ENCODE measurements at places on chromosomes 2 and 18.
A peak's percentile ranks its signal among the peaks of the same experiment; 100 is the strongest.

GRCh38 chr2:55051026-55051866 lies 995 bp upstream of the RTN4 start:
- no peak for DNase-seq

GRCh38 chr18:76522122-76522503 lies 27.1 kb upstream of the ZNF516 start:
- no peak for DNase-seq

DNA sequence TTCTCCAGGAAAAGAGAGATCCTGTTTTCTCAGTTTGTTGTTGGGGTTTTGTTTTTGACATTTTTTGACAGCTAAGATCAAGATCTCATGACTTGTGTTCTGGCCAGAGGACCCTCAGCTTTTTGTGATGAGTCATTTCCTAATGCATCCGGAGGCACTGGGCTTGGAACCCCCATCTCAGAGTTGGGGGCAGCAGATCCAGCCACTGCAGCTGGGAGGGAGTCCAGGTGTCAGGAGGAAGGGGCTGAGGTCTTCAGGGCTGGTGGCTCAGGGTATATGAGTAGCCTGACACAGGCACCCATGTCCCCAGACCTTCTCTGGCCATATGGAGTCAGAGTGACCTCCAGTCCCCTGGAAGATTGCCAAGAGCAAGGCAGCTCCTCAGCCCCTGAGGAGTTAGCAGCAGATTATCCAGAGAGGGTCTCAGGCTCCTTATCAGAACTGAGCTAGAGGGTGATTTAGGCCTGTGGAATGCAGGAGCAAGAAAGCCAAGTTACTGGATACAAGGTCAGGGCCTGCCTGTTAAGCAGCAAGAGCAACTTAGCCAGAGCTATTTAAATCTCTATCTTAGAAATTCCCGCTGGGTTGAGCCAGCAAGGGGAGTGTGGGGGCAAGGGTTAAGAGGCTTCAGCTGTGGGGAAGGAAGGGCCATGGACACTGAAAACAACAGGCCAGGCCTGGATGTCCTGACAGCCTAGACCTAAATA lies 62.4 kb downstream of the TANC1 start:
- no peak for DNase-seq

- DNase-seq, result no peak
These were observed 238.7 kb downstream of the SH3RF3 start for GRCh38 chr2:109367683-109368082.

GRCh38 chr2:31248139-31248538 lies 14.2 kb downstream of the EHD3 start:
- no peak for DNase-seq

GRCh38 chr2:5036256-5036655 lies 655.9 kb upstream of the SOX11 start:
- no peak for DNase-seq

DNA sequence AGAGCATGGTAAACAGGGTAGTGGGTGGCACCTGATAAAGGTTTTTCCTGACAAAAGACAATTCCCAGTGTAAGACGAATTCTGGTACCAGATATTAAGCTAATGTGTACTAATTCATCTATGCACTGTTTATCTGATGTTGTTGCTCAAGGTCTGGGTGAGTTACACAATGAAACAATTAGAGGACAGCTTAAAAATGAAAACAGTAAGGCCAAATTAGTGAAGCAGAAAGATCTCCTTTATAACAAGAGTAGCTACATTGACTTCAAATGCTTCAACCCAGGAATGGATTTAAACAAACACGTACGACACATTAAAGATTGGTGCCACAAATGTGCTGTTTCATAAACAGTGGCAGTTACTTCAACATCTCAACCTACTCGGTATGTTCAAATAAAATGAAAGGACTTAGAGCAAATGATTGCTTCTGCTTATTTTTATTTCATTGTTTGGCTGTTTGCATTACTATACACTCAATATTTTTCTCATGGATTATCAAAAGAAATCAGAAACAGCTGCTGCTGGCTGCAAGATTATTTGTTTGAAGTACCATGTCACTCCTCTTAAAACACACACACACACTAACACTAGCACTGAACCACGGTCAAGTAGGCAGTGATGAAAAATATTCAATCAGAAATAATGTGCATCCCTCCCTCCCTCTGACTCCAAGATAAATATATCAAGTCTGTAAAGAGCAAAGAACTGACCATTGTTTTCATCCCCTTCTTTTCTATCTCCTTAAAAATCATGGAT lies 94.4 kb upstream of the RND3 start:
- DNase-seq, result no peak

DNA sequence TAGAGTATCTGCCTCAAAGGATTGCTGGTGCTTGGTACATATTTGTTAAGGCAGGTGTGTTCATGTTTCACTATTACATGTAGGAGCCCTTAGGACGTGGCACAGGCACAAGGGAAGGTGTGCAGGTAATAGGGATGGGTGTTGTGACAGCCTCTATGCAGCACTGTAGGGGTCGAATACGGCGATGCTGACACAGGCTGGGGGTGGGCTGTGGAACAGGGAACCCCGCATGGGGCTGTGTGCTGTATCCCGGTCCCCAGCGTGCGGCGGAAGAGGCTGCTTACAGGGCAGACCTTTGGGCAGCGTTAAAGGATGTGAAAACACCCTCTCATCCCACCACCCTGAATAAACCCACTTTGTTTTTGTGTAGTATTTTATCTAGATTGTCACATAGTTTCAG lies 21.5 kb downstream of the B3GNT2 start:
- no peak for DNase-seq

GRCh38 chr2:171432969-171433762 lies 624 bp downstream of the METTL8 start:
- peak; percentile 34 for DNase-seq

- no peak for DNase-seq
These were observed 127.3 kb downstream of the DNER start for GRCh38 chr2:229586746-229587705.

DNA sequence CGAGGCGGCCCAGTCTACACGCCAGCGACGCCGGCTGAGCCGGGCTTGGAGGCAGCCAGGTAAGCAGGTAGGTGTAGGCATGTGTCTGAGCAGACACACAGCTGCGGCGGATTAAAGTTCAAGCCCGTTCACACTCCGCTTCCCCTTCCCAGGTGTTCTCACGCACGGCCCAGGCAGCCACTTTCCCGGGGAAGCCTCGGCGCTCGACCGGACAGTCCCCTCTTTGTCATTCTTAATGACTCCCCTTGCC lies 367 bp downstream of the TGFA start:
- no peak for DNase-seq

GRCh38 chr18:27382567-27383216 lies 197.6 kb upstream of the CHST9 start:
- DNase-seq, result no peak

- DNase-seq, result no peak
These were observed 40.6 kb downstream of the LCLAT1 start for GRCh38 chr2:30487603-30488002.

DNA sequence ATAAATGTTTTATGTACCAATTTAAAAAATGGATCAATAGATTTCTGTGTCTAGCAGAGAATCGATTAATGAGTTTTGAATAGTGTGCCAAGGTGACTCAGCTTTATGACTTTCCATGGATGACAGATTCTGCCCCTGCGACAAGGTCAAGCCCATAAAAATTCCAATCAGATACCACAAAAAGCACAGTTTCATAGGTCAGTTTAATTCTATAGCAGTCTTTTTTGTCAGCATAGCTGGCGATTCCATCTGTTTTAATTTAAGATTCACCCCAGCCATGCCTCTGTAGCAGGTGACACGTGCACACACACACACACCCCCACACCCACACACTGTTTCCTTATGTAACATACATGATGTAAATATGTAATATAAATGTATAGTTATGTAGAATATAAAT lies 28.9 kb downstream of the RAB31 start:
- no peak for DNase-seq

GRCh38 chr2:231102772-231103171 lies 22.1 kb downstream of the HTR2B start:
- no peak for DNase-seq

- no peak for DNase-seq
These were observed 56.7 kb downstream of the NETO1 start for GRCh38 chr18:72811047-72811446.

GRCh38 chr2:158743466-158743865 lies 51.7 kb upstream of the DAPL1 start:
- DNase-seq, result no peak

DNA sequence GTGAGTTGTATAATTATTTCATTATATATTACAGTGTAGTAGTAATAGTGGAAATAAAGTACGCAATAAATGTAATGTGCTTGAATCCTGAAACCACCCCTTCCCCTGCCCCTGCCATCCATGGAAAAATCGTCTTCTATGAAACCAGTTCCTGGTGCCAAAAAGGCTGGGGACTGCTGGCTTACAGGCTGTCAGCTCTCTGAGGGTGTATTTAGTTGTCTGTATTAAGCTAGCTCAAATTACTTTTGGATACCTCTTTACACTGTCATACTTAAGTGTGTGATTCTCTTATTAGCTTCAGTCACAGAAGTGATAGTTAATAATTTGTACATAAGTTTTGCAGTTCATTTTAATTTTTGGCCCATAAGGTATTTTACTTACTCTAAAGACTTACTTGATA lies 29.6 kb downstream of the LCLAT1 start:
- DNase-seq, result no peak

DNA sequence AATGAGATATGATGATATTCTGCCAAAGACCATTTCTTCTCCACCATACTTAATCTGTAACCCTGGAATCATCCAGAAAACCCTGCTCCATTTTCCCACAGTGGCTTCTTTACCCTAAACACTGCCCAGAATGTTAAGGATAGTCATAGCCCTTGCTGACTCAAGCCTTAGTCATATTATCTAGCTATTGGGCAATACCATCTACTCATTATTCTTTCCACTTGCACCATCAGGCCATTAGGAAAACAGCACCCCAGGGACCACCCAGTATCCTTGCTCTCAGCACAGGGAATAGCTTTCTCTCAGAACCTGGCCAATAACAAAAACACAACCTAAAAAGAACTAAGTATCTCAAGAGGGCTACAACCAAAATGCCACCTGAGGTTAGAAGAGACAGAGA lies 445.7 kb upstream of the SLC14A2 start:
- DNase-seq, result no peak

- peak; percentile 74 for DNase-seq
These were observed 4.9 kb downstream of the FEV start for GRCh38 chr2:218979846-218980734.

GRCh38 chr2:125870264-125870663 lies 785.7 kb upstream of the GYPC start:
- no peak for DNase-seq

- DNase-seq, result no peak
These were observed 32.5 kb downstream of the SLC1A4 start for GRCh38 chr2:65021709-65022108.

GRCh38 chr2:19790291-19790690 lies 111.5 kb downstream of the TTC32 start:
- no peak for DNase-seq

DNA sequence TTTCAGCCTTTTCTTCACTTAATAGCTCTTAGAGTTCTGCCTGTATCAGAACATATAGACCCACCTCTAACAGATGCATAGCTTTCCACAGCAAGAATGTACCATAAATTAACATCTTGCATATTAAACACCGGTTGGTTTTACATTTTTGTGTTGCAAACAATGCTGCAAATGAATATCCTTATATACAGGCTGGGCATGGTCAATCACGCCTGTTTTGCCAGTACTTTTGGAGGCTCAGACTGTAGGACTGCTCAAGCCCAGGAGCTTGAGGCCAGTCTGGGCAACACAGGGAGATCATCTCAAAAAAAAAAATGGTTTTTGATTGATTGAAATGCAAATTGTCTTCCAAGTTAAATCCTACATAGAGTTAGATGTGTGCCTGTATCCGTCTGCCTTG lies 1.5 kb upstream of the LCT start:
- DNase-seq, result no peak

GRCh38 chr2:172092716-172093415 lies 7.6 kb downstream of the DLX1 start:
- no peak for DNase-seq

DNA sequence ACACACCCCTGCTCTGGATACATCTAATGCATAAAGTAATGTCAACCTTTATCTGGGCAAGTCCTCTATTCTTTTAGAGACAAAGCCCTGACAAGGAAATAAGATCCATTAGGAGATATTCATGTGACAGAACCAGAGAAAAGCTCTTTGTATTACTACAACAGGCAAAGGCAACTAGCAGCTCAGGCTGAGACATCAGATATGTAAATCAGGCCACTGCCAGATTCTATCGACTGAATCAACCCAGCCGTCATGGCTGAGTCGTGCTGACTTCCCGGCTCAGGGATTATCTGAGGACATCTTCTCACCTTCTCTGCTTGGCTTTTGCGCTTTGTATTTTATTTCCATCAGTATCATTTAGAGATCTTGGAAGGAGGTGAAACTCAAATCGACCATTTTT lies 294.5 kb downstream of the PLCL1 start:
- no peak for DNase-seq

DNA sequence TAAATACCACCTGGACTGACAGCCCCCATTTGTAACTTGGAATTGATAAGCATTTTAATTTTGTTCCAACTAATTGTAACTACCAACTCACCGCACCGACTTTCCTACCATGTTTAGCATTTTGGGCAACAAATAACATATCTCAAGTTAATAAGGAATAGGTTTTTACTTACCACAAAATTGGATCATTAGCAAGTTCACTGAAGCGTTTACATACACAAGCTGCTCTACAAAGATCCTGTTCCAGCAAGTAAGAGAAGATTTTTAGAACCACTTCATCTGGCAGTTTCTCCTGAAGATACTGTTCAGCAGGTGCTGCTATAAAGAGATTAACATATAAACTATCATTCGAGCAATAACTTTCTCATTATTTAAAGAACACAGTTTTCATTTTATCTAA lies 55.7 kb downstream of the MSH6 start:
- no peak for DNase-seq

DNA sequence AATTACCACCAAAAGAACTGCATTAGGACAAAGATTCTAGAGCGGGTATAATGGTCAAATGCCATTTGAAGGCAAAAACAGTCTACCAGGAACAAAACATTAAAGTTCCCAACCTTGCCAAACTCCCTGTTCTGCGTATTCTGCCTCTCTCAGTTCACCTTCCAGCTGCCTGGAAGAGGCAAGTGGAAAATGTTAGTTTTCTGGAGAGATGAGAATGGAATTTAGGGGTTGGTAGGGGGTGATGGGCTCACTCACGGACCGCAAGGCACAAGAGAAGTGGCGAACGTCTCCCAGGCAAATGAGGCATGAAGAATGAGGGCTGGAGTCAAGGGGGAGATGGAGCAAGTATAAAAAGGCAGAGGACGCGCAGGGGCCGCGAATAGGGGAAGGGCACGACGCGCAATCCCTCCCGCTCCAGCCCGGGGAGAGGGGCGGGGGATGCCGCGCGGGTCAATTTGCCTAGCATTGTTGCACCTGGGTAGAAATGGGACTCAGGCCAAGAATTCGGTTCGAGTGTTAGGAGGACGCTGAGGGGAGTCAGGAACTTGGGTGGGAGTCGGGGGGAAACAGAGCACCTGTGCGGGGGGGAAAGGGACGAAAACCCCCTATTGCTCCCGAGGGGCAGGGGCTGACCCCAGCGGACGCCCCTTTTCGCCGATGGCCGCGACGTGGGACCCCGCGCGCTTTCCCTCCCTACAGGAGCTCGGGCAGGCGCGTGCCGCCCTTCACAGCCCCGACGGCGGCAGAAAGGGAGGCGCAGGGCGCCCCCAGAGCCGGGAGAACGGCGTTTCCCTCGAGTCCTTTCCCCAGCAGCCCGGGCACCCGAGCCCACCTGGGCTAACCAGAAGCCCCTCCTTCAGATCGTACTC lies 573 bp downstream of the PAIP2B start:
- peak; percentile 11 for DNase-seq

- no peak for DNase-seq
These were observed at the start of gene GPBAR1 for GRCh38 chr2:218260742-218261422. GPBAR1 (plus strand) TSS chr2:218261015; CDS start chr2:218262725, 1,710 bp downstream.

GRCh38 chr2:66030553-66030952 lies 404.4 kb upstream of the MEIS1 start:
- DNase-seq, result no peak

All from activated T-helper 9 cell treated with anti-CD3 and anti-CD28 coated beads, Interleukin-2, amount 50 U/mL, for 16 hours (primary cell).